Psoas muscle (tissue), 8 donors: ENCODE measurements at places on chromosomes 5 and 9.

DNA sequence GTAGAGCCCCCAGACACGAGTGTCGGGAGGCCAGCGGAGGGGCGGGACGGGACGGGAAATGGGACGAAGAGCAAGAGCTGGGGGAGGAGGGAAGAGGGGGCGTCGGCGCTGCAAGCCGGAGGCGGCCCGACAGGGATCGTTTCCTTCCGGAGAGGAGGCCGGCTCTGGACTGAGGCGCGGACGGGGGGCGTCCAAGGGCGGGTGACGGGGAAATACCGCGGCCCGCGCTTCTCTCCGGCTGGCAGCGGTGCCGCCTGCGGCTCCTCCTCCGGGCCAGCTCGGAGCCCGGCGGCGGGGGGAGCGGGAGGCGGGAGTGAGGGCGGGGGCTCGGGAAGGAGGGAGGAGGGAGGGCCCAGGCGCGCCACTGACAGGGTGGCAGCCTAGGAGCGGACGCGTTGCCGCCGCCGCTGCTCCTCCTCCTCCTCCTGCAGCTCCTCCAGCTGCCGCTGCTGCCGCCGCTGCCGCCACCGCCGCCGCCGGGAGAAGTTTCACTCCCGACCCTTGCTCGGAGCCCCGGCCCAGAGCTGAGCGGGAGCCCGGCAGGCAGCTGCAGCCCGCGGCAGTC, at the start of gene CHSY3:
TSS of gene CHSY3 (plus strand) at position 364 of the 565 bp plus-strand sequence.
- no peaks in the 10 kb centered on the region for H3K36me3 ChIP-seq
- H3K27me3 ChIP-seq = no peaks in the 10 kb centered on the region
- peak; percentile 87 for DNase-seq
- H3K4me3 ChIP-seq = peak within 1 kb of the TSS; percentile 74
- peaks cover 13% of the 10 kb centered on the region for H3K4me1 ChIP-seq

- no peak overlapping the region for H3K4me3 ChIP-seq
- H3K27me3 ChIP-seq = no peaks in the 10 kb centered on the region
- peak; percentile 88 for DNase-seq
Observed at GRCh38 chr9:129726322-129727160, 26.3 kb downstream of the PTGES start.

DNA sequence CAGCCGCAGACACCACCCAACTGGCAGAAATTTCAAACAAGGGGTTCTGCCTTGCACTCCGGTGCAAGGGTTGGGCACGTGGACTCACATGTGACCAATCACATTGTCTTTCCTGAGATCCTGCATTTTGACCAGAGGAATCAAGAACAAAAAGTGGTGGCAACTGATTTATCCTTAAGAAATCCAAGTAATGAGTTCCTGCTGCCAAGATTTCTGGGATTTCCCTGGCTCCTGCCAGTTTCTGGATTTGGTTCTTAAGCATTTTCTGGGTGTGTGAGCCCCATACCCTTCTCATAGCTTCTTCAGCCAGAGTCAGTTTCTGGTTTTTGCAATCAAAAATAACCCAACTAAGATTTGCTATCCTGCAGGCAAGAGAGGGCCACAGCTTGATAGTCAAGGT, 17.4 kb upstream of the KCNIP1 start:
- DNase-seq = no peak
- H3K36me3 ChIP-seq = no peaks in the 10 kb centered on the region
- no peak overlapping the region for H3K27ac ChIP-seq
- H3K4me3 ChIP-seq = no peak overlapping the region

DNA sequence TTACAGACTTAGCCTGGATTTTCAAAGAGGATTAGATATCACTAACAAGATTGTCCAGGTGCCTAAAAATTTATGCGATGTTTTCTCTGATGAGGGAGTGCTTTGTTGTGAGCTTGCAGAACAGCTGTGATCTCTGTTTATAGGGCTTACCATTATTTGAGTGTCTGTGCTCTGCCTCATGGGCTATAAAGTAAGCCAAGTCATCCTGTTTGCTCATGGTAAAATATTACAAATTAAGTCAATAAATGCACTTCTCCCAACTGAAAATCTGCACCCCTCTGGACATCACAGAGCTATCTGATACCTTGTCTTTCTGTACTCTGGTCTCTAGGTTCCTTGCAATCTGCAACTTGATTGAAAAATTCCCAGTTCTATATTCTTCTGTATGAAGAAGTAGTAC, 293.4 kb upstream of the ACTBL2 start:
- DNase-seq = no peak
- no peaks in the 10 kb centered on the region for H3K27me3 ChIP-seq
- H3K4me1 ChIP-seq = peaks cover 8% of the 10 kb centered on the region
- no peaks in the 10 kb centered on the region for H3K36me3 ChIP-seq
- H3K27ac ChIP-seq = no peak overlapping the region
- no peak overlapping the region for H3K4me3 ChIP-seq

- no peaks in the 10 kb centered on the region for H3K4me1 ChIP-seq
- H3K36me3 ChIP-seq = no peaks in the 10 kb centered on the region
- DNase-seq = no peak
- H3K27me3 ChIP-seq = no peaks in the 10 kb centered on the region
- H3K4me3 ChIP-seq = no peak overlapping the region
- no peak overlapping the region for H3K27ac ChIP-seq
Observed at GRCh38 chr5:19917588-19918122, 70.3 kb downstream of the CDH18 start.

GRCh38 chr5:169831331-169831730, 149.0 kb downstream of the INSYN2B start:
- no peaks in the 10 kb centered on the region for H3K27me3 ChIP-seq
- H3K27ac ChIP-seq = no peak overlapping the region
- H3K4me3 ChIP-seq = no peak overlapping the region
- H3K36me3 ChIP-seq = no peaks in the 10 kb centered on the region
- no peak for DNase-seq
- no peaks in the 10 kb centered on the region for H3K4me1 ChIP-seq

DNA sequence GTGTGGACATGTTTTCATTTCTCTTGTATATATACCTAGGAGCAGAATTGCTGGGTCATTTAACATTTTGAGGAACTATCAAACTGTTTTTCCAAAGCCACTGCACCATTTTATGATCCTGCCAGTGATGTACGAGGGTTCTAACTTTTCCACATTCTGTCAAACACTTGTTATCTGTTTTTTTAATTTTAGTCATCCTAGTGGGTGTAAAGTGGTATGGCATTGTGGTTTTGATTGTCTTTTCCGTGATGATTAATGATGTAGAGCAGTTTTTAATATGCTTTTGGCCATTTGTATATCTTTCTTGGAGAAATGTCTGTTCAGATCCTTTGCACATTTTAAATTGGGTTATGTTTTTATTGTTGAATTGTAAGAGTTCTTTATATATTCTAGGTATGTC, 107.0 kb downstream of the MELK start:
- no peaks in the 10 kb centered on the region for H3K27me3 ChIP-seq
- no peaks in the 10 kb centered on the region for H3K36me3 ChIP-seq
- no peak overlapping the region for H3K4me3 ChIP-seq

GRCh38 chr5:172979778-172980177, 3.8 kb upstream of the ATP6V0E1 start:
- no peak for DNase-seq
- H3K4me3 ChIP-seq = no peak overlapping the region
- H3K27ac ChIP-seq = no peak overlapping the region
- H3K27me3 ChIP-seq = no peaks in the 10 kb centered on the region

DNA sequence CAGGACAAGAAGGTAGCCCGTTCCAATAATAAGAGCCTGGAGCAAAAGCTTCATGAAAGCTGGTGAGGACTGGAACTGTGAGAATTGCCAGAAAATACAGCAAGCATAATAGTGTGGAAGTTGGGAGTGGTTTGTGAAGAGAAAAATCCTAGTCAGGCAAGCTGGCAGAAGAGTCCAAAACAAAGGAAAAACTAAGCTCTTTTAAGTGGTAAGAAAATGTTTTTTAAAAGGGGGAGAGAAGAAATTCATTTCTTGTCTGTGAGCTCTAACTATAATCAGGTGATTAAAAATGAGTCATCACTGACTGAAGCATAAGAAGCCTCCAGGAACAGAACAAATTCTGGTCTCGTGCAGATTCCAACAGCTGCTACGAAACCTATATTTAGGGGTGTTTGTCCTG, 102.6 kb downstream of the CAAP1 start:
- H3K36me3 ChIP-seq = no peaks in the 10 kb centered on the region
- no peak for DNase-seq
- H3K27me3 ChIP-seq = no peaks in the 10 kb centered on the region
- no peak overlapping the region for H3K27ac ChIP-seq
- no peak overlapping the region for H3K4me3 ChIP-seq

DNA sequence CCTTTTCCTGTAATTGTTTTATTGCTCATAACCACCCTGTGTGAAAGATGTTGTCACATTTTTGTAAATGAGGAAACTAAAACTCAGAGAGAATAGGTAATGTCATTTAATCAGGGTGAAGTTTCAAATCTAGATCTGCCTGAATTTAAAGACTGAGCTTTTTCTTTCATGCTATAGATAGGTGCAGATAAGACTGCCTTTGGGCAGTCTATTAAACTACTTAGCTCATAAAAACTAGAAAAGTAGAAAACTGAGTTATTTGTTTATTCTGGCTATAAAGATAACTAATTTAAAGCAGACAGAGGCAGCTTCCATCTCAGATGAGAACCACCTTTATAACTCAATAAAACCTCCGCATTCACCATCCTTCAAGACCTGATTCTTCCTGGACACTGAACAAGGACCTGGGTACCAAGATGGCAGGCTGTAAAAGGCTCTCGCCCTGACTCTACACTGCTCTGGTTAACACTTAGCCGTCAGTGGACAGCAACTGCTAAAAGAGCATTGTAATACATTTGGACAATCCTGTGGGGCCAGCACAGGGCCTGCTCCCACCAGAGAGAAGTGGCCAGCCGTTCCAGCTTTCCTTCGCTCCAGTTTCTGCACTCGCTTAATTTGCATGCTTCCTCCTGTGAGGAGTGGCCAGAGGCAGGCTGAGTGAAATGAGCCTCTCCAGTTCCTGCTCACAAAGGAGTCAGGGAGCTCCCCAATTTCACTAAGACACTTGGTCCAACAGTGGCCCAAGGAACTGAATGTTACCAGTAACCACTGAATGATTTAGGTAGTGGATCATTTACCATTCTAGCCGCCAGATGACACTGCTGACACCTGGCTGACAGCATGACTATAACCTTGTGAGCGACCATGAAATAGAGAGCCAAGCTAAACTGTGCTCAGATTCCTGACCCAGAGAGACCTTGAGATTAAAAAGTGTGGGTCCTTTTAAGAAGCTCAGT, 566.4 kb downstream of the EFNA5 start:
- H3K4me1 ChIP-seq = no peaks in the 10 kb centered on the region
- H3K27me3 ChIP-seq = no peaks in the 10 kb centered on the region
- peak; percentile 12 for DNase-seq
- no peaks in the 10 kb centered on the region for H3K36me3 ChIP-seq
- H3K27ac ChIP-seq = peak overlapping the region; percentile 56
